ENCODE measurements at places on chromosomes 3 and 15.
A peak's percentile ranks its signal among the peaks of the same experiment; 100 is the strongest.

GRCh38 chr3:136332776-136333175 is 82.6 kb downstream of the PCCB start:
- DNase-seq = no peak

DNA sequence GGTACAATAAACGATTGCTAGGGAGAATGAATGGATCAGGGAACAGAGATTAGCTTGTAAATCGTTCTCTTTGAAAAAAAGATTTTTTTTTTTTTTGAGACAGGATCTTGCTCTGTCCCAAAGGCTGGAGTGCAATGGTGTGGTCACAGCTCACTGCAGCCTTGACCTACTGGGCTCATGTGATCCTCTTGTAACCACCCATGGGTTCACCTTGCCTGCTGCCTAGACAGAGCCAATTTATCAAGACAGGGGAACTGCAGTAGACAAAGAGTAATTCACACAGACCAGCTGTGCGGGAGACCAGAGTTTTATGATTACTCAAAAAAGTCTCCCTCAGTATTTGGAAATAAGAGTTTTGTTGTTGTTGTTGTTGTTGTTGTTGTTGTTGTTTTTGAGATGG is 39.6 kb downstream of the METTL6 start:
- peak; percentile 72 for DNase-seq

DNA sequence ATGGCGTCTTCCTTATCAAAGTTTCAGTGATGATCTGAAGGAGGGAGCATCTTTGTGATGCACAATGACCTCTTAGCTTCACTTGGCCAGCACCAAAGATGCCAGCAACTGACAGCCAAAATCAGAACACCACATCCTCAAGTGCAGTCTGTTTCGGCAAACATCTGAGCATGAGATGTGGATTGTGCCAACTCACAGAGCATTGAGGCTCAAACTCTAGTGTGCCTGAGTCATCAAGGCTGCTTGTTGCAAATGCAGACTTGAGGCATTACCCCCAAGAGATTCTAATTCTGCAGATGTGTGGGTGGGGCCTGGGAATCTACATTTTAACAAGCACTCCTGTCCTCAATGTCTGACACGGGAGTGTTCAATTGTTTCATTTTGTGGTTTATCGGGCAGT is 35.8 kb downstream of the ABHD5 start:
- no peak for DNase-seq

- DNase-seq = no peak
Observed at GRCh38 chr3:52779011-52779836, 1.8 kb downstream of the ITIH1 start.

GRCh38 chr3:186369217-186369616 is 7.2 kb upstream of the DGKG start:
- no peak for DNase-seq

DNA sequence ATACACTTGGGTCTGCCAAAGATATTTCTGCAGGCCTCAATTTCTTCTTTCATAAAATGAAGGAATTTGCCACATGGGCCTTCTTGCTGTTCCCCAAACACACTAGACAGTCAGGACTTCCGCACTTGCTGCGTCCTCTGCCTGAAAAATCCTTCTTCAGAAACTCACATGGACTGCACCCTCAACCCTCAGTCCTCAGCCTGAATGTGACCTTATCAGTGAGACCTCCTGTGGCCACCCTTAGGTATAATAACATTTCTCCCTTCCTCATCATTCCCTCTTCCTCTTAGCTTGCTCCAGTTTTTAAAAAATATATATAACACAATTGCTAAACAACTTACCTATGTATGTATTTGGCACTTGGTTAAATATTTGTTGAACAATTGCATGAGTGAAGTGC is 257.5 kb downstream of the MFSD1 start:
- no peak for DNase-seq

DNA sequence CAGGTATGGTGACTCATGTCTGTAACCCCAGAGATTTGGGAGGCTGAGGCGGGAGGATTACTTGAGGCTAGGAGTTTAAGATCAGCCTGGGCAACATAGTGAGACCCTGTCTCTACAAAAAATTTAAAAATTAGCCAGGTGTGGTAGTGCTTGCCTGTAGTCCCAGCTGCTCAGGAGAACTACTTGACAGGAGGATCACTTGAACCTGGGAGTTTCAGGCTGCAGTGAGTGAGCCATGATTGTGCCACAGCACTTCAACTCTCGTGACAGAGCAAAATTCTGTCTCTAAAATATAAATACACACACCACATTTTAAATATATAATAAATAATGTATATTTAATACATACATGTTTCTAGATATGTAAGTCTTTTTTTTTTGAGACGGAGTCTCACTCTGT is 53.5 kb upstream of the TEX264 start:
- DNase-seq = no peak

DNA sequence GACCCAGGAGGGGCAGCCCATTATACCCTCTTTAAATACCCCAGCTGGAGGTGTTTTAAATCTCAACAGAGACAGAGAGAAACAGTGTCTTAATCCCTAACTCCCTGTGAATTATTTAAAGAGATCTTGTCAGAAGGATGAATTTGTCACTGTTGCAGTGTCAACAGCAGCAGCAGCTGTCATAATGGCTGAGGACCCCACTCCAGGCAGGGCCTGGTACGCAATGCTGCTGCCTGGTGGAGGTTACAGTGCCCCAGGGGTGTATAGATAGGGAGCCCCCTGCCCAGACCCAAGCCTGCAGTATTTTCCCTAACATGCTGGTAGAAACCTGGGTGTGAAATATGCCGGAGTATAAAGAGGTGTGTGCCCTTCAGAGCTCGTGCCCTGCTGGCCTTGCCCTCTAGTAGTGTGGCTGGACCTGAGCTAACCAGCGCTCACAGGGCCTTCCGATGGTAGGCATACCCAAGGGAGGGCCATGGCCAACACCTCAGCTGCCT is 143.0 kb downstream of the EPHB1 start:
- DNase-seq = no peak

GRCh38 chr3:188979248-188979647 is 192.5 kb upstream of the TPRG1 start:
- no peak for DNase-seq

DNA sequence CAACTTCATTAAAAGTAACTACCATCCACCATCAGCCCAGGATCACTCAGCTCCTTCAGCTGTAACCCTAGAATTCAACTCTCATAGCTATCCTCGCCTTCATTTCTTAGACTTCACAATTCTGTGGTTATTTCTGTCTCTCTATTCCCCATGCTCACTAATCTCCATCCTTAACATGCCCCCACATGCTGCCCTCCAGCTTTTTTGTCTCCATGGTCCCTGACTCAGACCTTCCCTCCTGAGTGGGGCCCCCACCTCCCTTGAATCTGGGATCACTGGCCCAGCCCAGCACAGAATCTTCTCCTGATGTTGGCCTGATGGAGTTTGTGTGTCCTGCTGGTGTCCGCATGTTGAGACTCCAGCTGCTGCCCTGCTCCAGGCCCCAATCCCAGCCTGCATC is 41.7 kb downstream of the CHST14 start:
- no peak for DNase-seq

GRCh38 chr3:155647206-155647605 is 97.7 kb downstream of the PLCH1 start:
- no peak for DNase-seq

GRCh38 chr3:58141766-58142345 is 68.9 kb downstream of the DNASE1L3 start:
- DNase-seq = no peak

- no peak for DNase-seq
Observed at GRCh38 chr3:153595186-153595815, 433.3 kb downstream of the RAP2B start.

DNA sequence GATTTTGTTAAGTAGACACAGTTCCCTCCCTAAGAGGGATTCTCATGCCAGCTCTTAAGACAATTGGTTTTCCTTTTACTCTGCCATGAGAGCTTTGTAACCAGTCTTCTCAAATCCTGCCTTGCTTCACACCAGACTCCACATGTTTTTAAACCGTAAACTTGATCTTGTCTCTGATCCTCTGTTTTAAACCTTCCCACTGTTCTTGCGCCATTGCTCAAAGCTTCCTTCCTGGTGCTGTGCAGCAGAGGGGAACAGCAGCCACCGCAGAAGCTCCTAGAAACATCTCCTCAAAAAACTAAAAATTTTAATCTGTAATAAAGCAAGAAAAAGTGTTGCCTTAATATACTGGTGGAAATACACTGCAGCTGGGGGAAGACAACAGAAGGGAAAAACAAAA is 154.5 kb upstream of the SATB1 start:
- no peak for DNase-seq

DNA sequence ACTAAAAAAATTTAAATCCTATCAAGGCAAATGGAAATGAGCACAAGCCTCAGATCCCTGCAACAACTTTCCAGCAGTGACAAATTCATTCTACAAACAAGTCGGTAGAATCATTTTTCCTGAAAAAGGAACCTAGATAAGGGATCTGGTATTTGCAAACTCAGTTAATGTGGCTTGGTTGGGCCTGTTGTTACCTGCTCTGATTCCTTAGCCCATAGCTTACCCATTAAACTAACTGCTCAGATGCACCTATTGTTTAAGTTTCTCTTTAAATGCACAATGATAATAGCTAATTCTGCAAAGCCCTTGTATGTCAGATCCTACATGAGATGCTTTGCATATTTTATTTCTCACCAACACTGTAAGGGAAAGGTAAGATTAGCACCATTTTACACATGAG is 377.4 kb upstream of the RGMA start:
- no peak for DNase-seq

- no peak for DNase-seq
Observed at GRCh38 chr3:1446531-1446930, 353.7 kb downstream of the CNTN6 start.

GRCh38 chr3:131568460-131568859 is 65.7 kb upstream of the MRPL3 start:
- no peak for DNase-seq

GRCh38 chr3:184652465-184652864 is 59.4 kb downstream of the MAGEF1 start:
- no peak for DNase-seq

GRCh38 chr3:146425341-146425740 is 44.0 kb downstream of the PLSCR2 start:
- DNase-seq = no peak

- no peak for DNase-seq
Observed at GRCh38 chr3:160260587-160261270, 35.5 kb downstream of the C3orf80 start.

GRCh38 chr3:100538339-100538706 is 45.9 kb downstream of the TMEM45A start:
- DNase-seq = no peak

DNA sequence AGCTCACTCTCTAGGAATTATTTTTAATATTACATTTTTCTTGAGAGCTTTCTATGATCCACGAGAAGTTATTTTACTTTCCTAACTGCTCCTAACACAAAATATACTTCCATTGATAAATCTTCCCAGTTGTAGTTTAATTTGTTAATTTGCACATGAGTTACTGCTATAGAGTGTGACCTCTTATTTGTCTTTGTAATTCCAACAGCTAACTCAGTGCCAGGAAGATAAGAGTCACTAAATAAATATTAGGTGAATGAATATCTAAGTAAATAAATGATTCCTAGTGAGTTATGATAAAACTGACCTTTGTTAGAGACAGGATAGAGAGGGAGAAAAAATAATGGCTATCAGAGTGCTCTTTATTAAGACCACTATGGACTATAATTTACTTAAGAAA is 319.9 kb downstream of the NAALADL2 start:
- DNase-seq = no peak

- DNase-seq = no peak
Observed at GRCh38 chr3:4219227-4219568, 84.0 kb upstream of the SETMAR start.

- DNase-seq = no peak
Observed at GRCh38 chr15:26438316-26438715, 334.6 kb downstream of the GABRB3 start.

- peak; percentile 31 for DNase-seq
Observed at GRCh38 chr3:153173758-153174516, 11.9 kb downstream of the RAP2B start.

DNA sequence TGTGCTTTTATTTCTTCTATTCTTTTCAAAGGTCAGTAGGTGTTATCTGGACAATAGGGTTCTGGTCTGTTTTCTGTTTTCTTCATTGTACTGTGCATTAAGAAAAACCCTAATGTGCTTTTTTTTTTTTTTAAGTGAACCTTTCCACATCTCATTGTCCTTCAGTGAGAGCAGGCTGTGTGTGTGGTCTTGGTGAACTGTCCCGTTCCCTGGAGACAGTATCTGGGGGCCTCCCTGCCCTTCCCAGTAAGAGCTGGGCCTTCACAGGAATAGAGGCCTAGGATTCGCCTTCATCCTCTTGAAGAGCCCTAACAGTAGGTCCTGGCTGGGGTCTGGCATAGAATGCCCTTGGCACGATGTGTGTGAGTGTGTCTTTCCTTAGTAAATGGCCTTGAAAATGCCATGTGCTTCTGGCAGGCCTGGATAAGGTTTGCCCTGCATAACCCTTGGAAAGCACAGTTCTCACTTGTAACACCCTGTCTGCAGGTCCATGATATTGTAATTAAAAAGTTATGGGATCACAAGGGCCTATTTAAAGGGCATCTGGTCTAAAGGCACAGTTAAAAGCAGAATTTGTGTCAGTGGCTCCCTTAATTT is 81.2 kb downstream of the IGF1R start:
- peak; percentile 74 for DNase-seq

DNA sequence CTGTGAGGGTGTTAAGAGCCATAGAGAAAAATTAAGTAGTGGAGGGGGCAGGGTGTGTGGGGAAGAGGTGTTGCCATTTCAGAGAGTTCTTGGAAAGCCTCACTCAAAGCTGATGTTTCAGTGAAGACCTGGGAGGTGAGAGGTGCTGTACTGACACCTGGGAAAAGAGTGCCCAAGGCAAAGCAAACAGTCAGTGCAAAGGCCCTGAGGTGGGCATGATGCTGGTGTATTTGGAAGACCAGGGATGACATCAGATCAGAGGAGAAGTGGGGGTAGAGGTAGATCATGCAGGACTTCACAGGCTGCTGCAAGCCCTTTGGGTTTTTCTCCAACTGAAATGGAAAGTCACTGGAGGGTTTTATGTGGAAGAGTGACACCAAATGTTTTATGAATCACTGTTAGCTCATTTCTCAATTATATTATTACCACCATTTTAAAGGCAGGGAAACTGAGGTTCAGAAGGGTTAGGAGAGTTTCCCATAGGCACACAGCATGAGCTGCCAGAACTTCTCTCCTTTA is 42.8 kb upstream of the SMAD3 start:
- DNase-seq = no peak

GRCh38 chr3:54538346-54538745 is 389.5 kb downstream of the LRTM1 start:
- DNase-seq = no peak

GRCh38 chr3:128805772-128806171 is 73.6 kb upstream of the ACAD9 start:
- no peak for DNase-seq

DNA sequence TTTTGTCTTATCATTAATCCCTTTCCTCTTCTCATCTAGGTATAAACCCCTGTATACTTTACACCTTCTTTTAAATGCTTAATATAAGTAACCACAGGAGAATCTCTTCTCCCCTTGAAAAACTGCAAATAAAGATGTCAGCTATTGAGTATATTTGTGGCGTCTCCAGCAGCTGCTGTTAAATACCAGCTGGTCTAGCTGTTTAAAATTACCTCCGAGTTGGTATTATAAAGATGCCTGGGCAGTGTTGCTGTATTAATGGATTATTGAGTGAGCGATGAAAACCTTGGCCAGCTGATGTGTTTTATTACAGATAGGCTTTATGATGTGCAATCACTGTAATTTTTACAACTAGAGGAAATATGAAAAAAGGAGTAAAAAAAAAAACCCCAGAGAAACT is 388.1 kb downstream of the TBC1D5 start:
- DNase-seq = no peak

- no peak for DNase-seq
Observed at GRCh38 chr15:93051236-93052089, 37.5 kb downstream of the RGMA start.
